Astrocyte (in vitro differentiated cells and primary cell): ENCODE measurements at places on chromosomes 4 and X. TPM values are rescaled to one million over a fixed set of nuclear protein-coding genes. Genes with fewer than 3 reads are reported as not detected.

MAGEA2 gene
- total RNA-seq: 6.1 and 7.1 TPM in 2 replicates

SPANXC gene
- total RNA-seq: not detected in 2 replicates

TEC gene
- total RNA-seq: 0.61 and 0.91 TPM in 2 replicates

CHM gene
- total RNA-seq: 28.6 and 33.3 TPM in 2 replicates

SSX2 gene
- total RNA-seq: not detected in 2 replicates

MOSPD2 gene
- 13.9 and 14.6 TPM in 2 replicates for total RNA-seq

OGT gene
- 139 and 140 TPM in 2 replicates for total RNA-seq
